Esophagus muscularis mucosa (tissue), 4 donors: ENCODE measurements at places on chromosomes 2 and 18. TPM values are rescaled to one million over a fixed set of nuclear protein-coding genes. Genes with fewer than 3 reads are reported as not detected.
A peak's percentile ranks its signal among the peaks of the same experiment; 100 is the strongest.

GRCh38 chr2:191552066-191552465 is 125.9 kb upstream of the NABP1 start:
- no peak for DNase-seq

EHBP1 gene
- 178 TPM for total RNA-seq

- DNase-seq: no peak
Observed at GRCh38 chr2:96374211-96374951, 38.8 kb downstream of the NCAPH start.

DNA sequence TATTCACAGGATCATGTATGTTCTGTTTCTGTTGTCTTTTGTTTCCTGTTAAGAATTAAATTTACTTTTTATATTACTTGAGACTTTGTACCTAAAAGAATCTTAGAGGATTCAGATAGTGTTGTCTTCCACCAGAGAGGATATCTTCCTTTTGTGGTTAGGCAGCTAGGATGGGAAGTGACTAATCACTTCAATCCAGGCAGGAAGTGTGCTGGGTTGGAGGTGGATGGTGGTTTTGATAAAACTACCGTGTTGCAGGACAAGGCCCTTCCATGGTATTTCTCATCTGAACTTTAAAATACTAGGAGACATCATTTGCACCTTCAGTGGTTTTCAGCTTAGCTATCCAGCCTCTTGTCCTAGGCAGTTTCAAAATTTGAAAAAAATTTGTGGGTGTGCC is 728.6 kb upstream of the CDH2 start:
- DNase-seq: no peak

GRCh38 chr2:228527197-228527881 is 345.9 kb upstream of the SPHKAP start:
- DNase-seq: no peak

DNA sequence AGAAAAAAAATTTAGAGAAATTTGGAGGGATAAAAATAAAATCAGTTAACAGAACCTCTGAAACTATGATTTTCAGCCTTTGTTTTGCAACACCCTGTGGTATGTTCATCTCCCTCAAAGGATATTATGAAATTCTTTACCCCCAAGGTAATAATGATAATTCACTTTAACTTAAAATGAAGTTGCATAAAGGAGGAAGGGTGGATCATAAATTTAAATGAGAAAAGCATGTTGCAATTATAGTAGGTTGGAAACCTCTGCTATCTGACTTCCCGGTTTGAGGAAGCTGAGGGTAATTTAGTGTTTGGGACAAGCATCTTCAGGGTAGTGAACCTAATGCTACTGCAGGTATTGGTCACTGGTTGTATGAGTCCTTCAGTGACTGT is 102.9 kb downstream of the BABAM2 start:
- no peak for DNase-seq

MALT1 gene
- total RNA-seq: 21.7 TPM

CAPN14 gene
- total RNA-seq: not detected

DNA sequence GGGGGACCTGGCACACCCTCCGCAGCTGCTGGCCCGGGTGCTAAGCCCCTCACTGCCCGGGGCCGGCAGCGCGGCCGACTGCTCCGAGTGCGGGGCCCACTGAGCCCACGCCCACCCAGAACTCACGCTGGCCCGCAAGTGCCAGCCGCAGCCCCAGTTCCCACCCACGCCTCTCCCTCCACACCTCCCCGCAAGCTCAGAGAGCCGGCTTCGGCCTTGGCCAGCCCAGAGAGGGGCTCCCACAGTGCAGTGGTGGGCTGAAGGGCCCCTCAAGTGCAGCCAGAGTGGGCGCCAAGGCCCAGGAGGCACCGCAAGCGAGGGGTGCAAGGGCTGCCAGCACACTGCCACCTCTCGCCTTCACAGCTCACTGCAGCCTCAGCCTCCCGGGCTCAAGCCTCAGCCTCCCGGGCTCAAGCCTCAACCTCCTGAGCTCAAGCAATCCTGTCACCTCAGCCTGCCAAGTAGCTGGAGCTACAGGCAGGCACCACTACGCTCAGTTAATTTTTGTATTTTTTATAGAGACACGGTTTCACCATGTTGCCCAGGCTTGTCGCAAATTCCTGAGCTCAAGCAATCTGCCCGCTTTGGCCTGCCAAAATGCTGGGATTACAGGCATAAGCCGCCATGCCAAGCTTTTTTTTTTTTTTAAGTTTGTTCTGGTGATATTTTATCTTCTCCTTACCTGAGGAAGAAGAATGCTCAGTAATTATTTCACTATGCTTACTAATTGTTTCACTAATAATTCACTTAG is 71.7 kb upstream of the CDCA7 start:
- DNase-seq: no peak

RAD51AP2 gene
- not detected for total RNA-seq

DNA sequence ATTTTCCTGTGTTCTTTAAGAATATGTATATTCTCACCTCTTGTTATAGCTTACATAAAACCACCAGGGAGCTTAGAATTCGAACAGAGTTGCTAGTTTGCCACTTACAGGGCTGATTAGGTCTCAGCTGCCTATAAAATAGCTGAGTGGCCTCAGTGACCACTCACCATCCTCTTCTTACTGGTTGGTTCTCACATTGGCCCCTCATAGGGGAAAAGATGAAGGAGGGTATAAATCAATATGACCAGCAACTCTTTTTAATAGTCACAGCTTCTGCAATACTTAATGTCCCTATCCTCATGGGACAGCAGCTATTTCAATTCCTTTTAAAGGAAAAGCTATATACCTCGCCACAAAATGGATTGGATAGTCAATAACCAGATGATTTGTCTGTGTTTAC is 199.4 kb upstream of the CDH20 start:
- no peak for DNase-seq

- DNase-seq: no peak
Observed at GRCh38 chr2:207692206-207693065, 19.0 kb upstream of the CCNYL1 start.

DNA sequence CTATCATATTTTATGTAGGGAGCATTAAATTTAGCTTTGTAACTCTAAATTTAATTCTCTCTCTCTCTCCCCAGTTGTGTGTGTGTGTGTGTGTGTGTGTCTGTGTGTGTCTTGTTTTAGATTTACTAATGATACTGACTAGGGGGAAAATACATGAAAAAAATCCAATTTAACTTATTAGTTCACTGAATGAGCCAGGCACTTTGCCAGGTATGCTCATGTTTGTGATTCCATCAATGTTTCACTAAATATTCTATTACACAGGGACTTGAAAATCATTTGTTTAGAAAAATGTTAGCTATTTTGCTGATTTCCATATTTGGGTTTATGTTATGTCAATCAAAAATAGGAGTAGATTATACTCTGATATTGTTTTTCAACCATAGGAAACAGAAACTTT is 203.7 kb upstream of the ZNF804A start:
- DNase-seq: no peak

GRCh38 chr18:49071317-49071716 is 120.6 kb upstream of the SMAD7 start:
- no peak for DNase-seq

GYPC gene
- total RNA-seq: 164 TPM

GRCh38 chr2:167192833-167193232 is 304.6 kb downstream of the XIRP2 start:
- no peak for DNase-seq

DNA sequence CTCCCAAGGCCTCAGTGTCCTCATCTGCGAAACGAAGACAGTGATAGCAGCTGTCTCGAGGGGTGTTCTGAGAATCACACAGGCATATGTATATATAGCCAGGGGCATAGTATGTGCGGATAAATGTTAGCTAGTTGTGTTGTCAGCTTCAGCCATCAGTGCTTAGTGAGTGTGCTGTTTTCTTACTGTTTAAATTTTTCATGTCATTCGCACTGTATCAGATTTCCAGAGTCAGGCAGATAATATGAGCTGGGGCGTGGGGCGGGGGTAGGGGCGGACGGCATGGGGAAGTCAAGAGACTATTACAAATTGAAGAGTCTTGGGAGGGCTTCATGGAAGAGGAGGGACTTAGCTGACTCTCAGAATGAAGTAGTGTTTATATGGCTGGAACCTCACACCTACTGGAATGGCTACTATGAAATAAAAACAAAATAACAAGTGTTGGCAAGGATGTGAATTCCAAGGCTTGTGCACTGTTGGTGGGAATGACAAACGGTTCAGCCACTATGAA is 7.0 kb downstream of the TRAPPC12 start:
- DNase-seq: no peak

- no peak for DNase-seq
Observed at GRCh38 chr2:15818318-15818753, 122.0 kb upstream of the MYCN start.

- DNase-seq: no peak
Observed at GRCh38 chr2:85253890-85254289, 73.9 kb downstream of the TGOLN2 start.

DNA sequence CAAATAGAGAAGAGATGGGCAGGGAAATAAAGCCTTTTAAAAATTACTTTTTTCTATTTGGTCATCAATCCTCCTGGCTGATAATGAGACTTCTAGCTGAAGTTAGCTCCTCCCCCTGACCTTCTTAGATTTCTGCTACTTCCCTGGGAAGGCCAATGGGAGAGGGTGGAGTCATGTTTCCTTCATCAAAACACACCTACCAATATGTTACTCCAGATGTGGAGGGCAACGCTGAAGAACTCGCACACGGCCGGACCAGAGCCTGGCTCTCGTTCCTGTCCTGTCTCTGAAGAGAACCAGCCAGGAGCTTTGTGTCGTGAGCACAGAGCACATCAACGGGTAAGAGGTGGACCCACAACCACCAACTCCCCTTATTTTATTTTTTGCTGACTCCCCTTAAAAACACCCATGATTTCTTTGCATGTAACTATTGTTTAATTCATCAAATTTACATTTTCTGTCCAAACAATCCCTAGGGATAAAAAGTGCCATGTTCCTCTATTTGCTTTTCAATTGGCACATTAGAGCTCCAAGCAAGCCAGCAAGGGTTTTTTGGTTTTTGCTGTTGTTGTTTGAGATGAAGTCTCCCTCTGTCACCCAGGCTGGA is 94.9 kb downstream of the ADD2 start:
- DNase-seq: no peak

DNA sequence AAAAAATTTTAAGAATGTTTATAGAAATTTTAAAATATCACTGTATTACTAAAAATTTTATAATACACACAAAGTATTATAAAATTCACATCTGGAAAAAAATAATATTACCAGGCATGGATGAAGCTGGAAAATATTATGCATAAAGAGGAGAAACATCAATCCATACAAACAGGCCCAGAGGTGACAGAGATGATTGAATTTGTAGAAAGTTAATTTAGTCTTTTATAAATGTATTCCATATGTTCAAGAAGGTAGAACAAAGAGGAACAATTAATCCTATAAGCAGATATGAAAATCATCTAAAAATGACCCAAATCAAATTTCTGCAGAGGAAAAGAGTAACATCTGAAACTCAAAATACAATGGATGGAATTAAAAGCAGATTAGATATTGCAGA is 605.2 kb upstream of the CELF4 start:
- DNase-seq: no peak

- DNase-seq: no peak
Observed at GRCh38 chr2:172953411-172953810, 122.2 kb upstream of the MAP3K20 start.

ASB18 gene
- not detected for total RNA-seq

DNA sequence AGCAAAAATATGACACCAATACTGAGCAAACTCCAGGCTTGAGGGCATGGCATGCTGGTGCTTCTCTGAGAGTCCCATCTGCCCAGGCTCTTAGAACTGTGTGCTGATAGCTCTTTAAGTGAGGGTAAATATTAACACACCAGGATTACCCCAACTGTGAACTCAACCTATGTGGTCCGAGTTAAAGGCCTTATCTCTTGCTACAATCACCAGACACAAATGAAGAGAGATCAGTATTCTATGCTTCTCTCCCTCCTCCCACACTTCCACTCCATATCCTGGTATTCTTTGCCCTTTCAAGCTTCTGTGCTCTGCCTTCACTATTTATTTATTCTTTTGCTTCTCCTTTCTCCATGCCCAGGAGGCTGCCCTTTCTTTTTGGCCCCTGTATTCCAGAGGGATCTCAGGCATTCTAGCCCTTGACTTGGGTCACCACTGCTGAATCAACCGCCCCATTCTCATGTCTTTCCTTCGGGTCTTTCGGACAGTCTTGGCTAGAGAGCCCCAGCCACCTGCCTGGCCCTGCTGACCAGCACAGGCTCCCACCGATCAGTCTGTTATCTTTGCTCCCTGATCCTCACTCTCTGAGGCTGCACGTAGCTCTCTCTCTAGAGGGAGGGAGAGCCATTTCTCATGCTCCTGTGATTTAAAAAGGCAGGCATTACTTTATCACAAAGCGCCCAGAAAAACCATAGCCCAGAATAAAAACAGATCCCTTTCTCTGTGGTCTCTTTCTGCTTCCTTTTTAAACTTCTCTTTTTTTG is 17.2 kb upstream of the HK2 start:
- DNase-seq: peak; percentile 37

- DNase-seq: peak; percentile 64
Observed at GRCh38 chr2:158046121-158046880, 55.4 kb upstream of the UPP2 start.

DNA sequence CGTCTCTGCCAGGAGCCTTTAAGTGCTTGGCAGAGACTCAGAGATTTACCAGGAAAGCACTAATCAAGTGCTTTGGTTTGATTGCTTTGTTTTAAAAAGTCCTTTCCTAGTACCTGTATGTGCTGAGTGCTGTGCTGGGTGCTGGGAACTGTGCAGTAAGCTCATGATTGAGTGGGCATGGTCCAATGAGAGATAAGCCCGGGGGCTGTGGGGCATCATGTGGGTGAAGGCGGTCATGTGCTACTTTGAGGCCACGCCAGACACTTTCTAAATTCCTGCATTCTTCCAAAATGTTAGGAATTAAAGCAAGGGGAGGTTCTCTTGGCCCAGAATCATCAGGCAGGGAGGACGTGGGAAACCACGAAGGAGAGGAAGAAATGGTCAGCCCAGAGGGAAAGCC is 109.0 kb downstream of the ACAA2 start:
- no peak for DNase-seq

CREG2 gene
- not detected for total RNA-seq

GRCh38 chr2:98070081-98070480 is 16.9 kb upstream of the VWA3B start:
- peak; percentile 80 for DNase-seq

DNA sequence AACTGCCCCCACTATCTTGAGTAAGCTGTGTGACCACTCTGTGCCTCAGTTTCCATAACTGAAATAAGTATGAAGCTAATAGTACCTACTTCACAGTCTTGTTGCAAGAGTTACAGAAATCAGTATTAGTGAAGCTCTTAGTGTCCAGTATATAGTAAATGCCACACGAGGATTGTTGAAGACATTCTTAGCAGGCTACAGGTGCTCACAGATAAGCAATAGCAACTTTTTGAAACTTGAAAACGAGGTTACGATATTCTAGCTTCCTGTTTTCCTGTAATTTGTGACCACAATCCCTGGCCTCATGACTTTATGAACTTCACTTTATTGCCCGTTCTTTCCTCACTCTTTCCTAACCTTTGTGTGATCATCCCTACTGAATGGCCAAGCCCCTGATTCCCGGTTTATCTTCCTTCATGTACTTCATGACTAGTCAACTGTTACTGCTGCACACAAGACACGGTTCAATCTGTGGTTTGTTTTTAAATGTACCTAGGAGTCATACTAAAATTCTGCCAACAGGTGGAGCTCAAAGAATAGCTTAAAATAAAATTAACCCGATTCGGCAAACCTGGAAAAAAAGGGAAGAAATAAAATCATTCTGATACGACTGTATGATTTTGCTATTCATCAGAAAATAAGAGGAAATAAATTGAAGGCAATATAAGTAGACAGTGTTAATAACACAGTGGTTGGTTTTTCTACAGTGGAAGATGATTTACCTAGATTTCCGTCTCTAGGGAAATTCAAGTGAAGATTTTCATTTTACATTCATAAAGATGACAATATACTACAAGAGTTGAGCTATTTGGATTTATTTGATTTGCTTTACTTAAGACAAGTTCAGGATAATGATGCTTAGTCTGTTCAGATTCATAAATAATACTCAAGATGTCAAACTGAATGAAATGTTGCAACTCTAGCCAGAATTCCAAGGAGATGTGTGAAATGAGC is 38.1 kb upstream of the STAT1 start:
- DNase-seq: no peak
